ENCODE measurements at places on chromosomes 6 and 20. TPM values are rescaled to one million over a fixed set of nuclear protein-coding genes. Genes with fewer than 3 reads are reported as not detected.

RNF39 gene
- not detected for total RNA-seq

PI3 gene
- total RNA-seq = not detected

TSHZ2 gene
- 50.0 TPM for total RNA-seq

SPAG4 gene
- total RNA-seq = 2.1 TPM

RARS2 gene
- total RNA-seq = 40.1 TPM

EYA2 gene
- total RNA-seq = 14.4 TPM

CDKAL1 gene
- total RNA-seq = 13.1 TPM

SPATA2 gene
- 4.5 TPM for total RNA-seq

SIRPA gene
- 39.7 TPM for total RNA-seq
